Naive B cell (primary cell): ENCODE measurements at places on chromosomes 7 and 10. TPM values are rescaled to one million over a fixed set of nuclear protein-coding genes. Genes with fewer than 3 reads are reported as not detected.

The THAP5 gene
- polyA plus RNA-seq, result 15.4 TPM

The ATP6V0E2 gene
- polyA plus RNA-seq, result 47.7 TPM

The DPP6 gene
- not detected for polyA plus RNA-seq

The HIBADH gene
- 23.0 TPM for polyA plus RNA-seq

The NUTM2A gene
- polyA plus RNA-seq, result not detected

The ACTL6B gene
- not detected for polyA plus RNA-seq

The COMMD3 gene
- polyA plus RNA-seq, result 103 TPM
